SJCRH30 (cell line): ENCODE measurements at places on chromosomes 3 and 15.
A peak's percentile ranks its signal among the peaks of the same experiment; 100 is the strongest.

DNA sequence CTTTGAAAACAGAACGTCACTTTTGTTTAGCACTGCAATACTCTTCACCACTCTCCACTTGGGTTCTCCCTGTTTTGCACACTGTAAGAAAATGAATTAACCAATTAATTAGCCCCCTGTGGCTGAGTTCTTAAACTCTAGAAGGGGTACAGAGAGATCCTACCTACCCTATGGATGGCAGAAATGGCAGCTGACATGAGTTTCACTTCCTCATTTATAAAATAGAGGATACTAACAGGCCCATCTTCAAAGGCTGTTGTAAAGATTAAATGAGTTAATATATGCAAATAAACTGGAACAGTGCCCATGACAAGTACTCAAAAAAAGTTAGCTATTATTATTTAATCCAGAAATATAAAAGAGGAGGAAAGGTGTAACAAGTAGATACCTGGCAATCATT lies 36.9 kb downstream of the SUCLG2 start:
- H3K36me3 ChIP-seq, result no peaks in the 10 kb centered on the region
- no peak overlapping the region for H3K4me3 ChIP-seq
- no peaks in the 10 kb centered on the region for H3K27me3 ChIP-seq
- DNase-seq, result no peak
- H3K4me1 ChIP-seq, result no peaks in the 10 kb centered on the region
- no peak overlapping the region for H3K27ac ChIP-seq

- DNase-seq, result no peak
- H3K27ac ChIP-seq, result no peak overlapping the region
- no peak overlapping the region for H3K4me3 ChIP-seq
- no peaks in the 10 kb centered on the region for H3K27me3 ChIP-seq
- H3K36me3 ChIP-seq, result no peaks in the 10 kb centered on the region
Observed at GRCh38 chr3:106018929-106019550, 150.2 kb upstream of the CBLB start.

DNA sequence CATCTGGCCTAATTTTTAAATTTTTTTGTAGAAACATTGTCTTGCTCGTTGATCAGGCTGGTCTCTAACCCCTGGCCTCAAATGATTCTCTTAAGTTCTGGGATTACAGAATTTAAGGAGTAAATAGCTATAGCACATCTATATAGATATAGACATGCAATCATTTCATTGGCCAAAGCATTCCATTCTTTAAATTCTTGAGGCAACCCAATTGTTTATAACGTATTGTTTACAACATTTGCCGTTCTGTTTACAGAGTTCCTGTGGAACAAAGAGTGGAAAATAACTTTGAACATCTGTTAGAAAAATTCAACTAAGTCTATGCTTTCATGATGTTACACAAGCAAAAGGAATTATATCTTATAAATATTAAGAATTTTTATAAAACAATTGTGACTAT lies 205.2 kb upstream of the ROBO2 start:
- no peaks in the 10 kb centered on the region for H3K36me3 ChIP-seq
- H3K27ac ChIP-seq, result no peak overlapping the region
- no peaks in the 10 kb centered on the region for H3K4me1 ChIP-seq
- H3K27me3 ChIP-seq, result no peaks in the 10 kb centered on the region
- no peak for DNase-seq
- no peak overlapping the region for H3K4me3 ChIP-seq

DNA sequence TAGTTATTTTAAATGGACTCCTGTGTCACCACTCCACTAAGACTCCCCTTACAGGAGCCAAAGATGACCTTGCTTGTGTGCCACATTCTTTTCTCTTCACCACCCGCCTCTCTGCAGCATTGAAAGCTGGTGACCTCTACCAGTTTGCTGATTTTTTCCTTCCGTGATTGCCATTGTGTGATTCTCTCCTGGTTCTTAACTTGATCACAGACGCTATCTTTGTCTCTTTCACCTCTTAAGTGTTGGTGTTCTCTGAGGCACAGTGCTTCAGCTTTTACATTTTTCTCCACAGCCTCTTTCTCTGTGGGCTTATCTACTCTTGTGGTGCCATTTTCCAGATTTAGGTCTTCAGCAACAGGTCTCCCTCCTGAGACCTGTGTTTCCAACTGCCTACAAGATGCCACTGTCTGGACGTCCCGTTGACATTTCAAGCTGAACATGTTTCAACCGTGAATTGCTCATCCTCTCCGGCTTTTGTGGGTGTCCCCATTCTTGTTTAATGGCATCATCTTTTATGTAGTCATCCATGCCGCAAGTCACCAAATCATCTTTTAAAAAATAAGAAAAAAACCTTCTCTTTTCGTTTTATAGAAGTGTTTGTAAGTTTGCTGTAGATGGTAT lies 26.5 kb downstream of the IQGAP1 start:
- peaks cover 14% of the 10 kb centered on the region for H3K4me1 ChIP-seq
- no peak for DNase-seq
- H3K36me3 ChIP-seq, result 0 out of 2 replicates have a peak, but pooled peaks cover 4% of the 10 kb centered on the region
- 0 out of 2 replicates have a peak overlapping the region, but pooled peaks have one; percentile 1 for H3K27ac ChIP-seq

DNA sequence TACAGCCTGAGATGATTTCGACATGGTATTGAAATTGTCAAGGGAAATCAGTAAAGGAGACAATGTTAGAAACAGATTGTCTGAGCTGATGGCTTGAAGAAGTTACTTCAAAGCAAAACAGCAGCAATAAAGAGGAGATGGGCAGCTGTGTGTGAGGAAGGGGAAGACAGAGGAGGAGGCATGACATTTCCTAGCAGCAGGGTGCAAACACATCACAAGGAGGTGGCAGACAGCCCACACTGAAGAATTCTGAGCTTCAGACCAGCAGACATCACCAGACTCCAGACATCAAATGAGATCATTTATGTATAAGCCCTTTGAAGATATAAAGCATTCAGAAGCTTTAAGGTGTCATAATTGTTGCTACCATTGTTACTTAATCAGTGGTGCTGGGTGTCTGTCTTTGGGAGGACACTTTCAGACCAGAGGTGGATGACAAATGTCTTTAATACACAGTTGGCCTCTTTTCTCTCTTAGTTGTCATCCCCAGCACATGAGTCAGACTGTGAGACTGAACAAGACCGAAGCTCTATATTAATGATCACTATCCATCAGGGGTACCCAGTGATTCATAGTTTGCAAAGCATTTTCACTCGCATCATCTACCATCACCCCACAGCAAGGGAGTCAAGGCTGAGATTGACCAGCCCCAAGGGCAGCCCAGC lies 203.9 kb downstream of the MINAR1 start:
- no peak for DNase-seq
- H3K36me3 ChIP-seq, result no peaks in the 10 kb centered on the region
- H3K4me3 ChIP-seq, result no peak overlapping the region
- H3K27me3 ChIP-seq, result no peaks in the 10 kb centered on the region; the same call in 1 of the 2 replicates
- no peak overlapping the region for H3K27ac ChIP-seq

GRCh38 chr3:127684871-127685707 lies 12.3 kb downstream of the ABTB1 start:
- no peaks in the 10 kb centered on the region for H3K36me3 ChIP-seq
- no peak overlapping the region for H3K4me3 ChIP-seq
- peaks cover 59% of the 10 kb centered on the region for H3K4me1 ChIP-seq
- no peak overlapping the region for H3K27ac ChIP-seq

DNA sequence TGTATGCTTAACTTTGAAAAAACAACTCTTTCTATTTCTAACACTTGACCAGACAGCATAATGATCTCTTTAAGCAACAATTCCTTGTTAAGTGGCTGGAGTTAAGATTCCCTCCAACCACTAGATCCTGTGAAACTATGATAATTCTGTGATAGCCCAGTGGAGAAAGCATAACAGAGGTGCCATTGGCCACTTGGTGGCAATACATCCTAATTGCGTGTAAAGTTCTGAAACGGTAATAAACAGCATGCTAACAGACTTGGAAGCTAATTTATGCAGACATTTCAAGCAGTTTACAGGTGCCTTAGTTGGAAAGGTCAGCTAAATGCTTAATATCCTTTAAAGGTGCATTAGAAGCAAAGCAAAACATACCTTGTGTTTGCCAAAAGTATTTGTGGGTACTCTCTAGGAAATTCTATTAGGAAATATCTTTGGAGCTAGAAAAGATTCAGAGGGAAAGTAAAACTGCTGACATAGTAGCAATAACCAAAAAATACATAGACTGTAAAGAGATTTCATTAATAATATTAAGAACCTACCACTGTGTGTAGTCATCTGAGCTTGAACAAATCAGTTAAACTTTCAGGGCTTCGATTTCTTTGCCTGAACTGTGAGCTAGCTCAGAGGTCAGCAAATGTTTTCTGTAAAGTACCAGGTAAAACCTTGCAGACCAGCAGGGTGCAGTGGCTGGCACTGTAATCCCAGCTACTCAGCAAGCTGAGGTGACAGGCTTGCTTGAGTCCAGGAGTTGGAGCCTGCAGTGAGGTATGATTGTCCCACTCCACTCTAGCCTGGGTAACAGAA lies 19.0 kb upstream of the CSTA start:
- no peak overlapping the region for H3K4me3 ChIP-seq
- peaks cover 4% of the 10 kb centered on the region; the same call in 1 of the 2 replicates for H3K27me3 ChIP-seq
- no peak overlapping the region for H3K27ac ChIP-seq
- H3K36me3 ChIP-seq, result no peaks in the 10 kb centered on the region
- no peak for DNase-seq
- no peaks in the 10 kb centered on the region for H3K4me1 ChIP-seq

GRCh38 chr3:64074060-64074459 lies 50.8 kb upstream of the PSMD6 start:
- no peak overlapping the region for H3K4me3 ChIP-seq
- DNase-seq, result peak; percentile 26
- no peaks in the 10 kb centered on the region for H3K27me3 ChIP-seq
- H3K27ac ChIP-seq, result no peak overlapping the region
- no peaks in the 10 kb centered on the region for H3K36me3 ChIP-seq

DNA sequence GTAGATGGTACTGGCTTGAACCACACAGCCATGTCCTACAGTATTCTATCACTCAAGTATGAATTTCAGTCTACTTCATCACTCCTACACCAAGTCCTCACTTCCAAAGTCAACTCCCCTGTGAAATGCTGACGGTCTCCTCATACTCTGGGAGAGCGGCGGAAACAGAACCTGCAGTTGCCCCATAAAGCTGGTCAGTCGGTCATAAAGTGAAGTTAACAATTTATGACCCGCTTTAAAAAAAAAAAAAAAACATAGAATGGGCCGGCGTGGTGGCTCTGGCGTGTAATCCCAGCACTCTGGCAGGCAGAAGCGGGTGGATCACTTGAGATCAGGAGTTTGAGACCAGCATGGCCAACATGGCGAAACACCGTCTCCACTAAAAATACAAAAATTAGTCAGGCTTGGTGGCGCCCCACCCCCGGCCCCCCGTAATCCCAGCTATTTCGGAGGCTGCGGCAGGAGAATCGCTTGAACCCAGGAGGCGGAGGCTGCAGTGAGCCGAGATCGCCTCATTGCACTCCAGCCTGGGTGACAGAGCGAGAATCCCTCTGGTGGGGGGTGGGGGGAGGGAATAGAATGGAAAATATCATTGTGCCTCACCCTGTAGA lies 2.1 kb downstream of the TRANK1 start:
- no peaks in the 10 kb centered on the region for H3K4me1 ChIP-seq
- H3K36me3 ChIP-seq, result no peaks in the 10 kb centered on the region
- H3K27me3 ChIP-seq, result no peaks in the 10 kb centered on the region
- H3K4me3 ChIP-seq, result no peak overlapping the region
- no peak for DNase-seq
- no peak overlapping the region for H3K27ac ChIP-seq

GRCh38 chr3:115388166-115388565 lies 235.1 kb upstream of the GAP43 start:
- H3K27me3 ChIP-seq, result no peaks in the 10 kb centered on the region
- no peak for DNase-seq
- no peak overlapping the region for H3K4me3 ChIP-seq
- H3K4me1 ChIP-seq, result no peaks in the 10 kb centered on the region
- no peak overlapping the region for H3K27ac ChIP-seq

DNA sequence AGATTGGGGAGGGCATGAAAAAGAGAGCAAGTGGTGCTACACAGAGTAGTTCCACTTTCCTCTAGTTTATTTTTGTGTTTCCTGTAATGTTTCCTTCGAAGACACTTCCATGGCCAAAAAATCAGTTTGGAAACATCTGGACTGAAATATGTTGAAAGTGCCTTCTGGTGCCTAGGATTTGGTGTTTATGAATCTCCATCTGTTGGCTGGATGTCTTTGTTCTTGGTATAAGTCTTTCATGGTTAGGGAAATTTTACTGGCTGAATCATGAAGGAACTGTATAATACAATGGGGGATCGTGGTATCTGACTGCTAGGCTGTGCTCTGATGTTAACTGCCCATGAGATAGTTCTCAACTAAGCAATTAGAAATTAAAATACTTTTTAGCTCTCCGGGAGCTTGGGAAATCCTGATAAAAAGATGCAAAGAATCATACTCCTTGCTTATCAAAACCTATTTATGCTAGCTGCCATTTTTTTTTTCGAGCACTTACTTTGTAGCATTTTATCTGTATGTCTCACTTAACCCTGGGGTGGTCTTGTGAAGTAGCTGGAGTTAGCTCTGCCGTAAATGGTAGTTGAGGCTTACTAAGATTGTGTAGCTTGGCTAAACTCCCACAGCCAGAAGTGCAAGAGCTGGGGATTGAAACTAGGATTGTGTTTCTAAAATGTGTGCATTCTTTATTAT lies 21.9 kb downstream of the AKAP13 start:
- no peak for DNase-seq
- H3K27ac ChIP-seq, result no peak overlapping the region
- no peaks in the 10 kb centered on the region for H3K27me3 ChIP-seq
- no peaks in the 10 kb centered on the region for H3K36me3 ChIP-seq
- H3K4me3 ChIP-seq, result no peak overlapping the region

DNA sequence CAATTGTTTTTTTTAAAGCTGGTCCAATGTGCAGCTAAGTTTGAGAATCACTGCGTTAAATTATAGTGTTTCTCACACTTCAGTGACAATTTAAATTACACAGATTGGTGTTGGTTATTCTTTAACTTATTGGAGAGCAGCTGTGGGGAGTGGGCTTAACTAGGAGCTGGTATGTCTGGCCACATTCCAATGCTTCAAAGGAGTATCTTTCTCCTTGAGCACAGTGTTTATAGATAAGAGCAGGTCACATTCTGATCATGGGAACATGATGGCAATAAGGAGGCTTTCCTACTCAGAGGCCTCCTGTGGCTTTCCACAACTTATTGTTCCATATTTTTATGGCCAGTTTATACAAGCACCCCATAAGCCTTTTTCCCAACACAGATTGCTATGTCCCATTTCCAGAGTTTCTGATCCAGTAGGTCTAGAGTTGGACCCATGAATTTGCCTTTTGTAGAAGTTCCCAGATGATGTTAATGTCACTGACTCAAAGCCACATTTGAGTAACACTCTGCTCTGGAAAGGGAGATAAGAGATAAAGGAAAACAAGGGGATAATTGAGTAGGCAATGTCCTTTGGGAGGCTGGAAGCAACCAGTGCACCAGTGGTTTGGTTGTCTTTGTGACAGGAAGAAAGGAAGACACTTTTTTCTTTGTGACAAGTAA lies 33.0 kb upstream of the PLSCR4 start:
- no peaks in the 10 kb centered on the region for H3K4me1 ChIP-seq
- no peaks in the 10 kb centered on the region for H3K36me3 ChIP-seq
- H3K4me3 ChIP-seq, result no peak overlapping the region
